ENCODE measurements at places on chromosomes 1 and 21.

DNA sequence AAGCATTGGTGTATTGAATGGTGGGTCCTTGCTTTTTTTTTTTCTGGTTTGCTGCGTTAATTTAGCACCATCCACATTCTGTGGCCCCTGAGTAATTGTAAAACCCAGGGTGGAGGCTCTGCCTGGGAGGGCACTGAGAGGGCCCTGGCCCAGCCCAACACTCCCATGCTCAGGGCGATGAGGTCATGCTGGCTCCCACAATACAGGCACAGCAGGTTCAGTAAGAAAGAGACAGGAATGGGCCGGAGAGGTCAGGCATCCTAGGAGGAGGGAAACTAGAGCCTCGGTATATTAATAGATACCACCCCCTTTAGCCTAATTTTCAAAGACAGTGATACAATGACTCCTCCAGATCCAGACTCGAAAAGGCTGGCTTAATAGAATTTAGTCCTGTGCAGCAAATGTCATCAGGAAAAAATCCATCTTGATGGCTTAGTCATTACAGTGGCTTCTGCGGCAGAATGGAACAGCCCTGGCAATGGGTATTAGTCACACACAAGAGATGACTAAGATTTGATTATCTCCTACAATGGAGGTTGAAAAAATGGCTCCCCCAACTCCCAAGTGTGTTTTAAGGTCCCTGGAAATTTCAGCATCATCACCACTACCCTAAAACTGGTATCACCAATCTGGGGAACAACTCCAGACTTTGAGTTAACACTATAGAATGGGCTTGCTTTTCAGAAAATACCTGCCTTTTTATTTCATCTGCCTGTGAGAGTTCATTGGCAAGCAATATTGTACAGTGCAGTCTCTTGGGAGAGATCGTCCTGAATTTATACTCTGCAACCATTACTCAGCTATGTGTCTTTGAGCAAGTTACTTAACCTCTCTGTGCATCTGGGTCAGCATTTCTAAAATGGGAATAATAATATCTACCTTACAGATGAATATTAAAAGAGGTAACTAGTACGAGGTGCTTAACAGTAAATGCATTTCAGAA is 43.9 kb upstream of the LYST start:
- DNase-seq, result peak; percentile 50

DNA sequence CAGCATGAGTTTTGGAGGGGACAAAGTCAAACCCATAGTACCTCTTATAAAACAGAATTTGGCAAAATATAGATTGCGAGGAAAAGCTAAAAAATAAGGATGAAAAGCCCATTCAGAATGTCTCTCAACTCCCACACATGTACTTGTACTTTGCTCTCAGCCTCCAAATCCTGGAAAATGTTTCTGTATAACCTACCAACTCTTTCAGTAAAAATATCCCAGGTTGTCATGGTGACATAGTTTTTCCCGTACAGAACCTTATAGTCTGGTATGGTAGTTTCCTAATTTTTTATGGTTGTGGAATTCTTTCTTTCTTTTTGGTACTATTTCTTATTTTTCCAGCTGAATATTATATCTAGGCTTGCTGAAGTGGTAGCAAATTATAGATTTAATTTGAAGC is 15.5 kb upstream of the RPS6KC1 start:
- no peak for DNase-seq

DNA sequence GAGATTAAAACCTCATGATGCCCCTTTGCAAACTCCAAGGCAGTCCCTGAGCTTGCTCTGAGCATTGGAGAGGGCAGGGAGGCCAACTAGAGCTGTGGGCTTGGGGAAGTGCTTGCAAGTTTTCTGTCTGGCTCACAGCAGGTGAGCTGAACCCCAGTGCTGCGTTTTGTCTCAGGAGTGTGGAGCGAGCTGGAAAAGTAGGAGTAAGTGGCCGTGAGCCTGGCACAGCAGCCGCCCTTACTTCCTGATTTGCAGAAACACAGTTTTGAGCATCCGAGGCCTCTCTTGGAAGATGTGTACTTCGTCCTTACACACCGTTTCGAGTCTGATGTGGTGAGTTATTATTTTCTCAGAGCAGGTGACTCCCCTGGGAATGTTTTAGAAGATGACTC is 221.2 kb upstream of the C1orf174 start:
- DNase-seq, result no peak

- no peak for DNase-seq
Observed at GRCh38 chr1:104629589-104629988, 879.9 kb downstream of the AMY1C start.

DNA sequence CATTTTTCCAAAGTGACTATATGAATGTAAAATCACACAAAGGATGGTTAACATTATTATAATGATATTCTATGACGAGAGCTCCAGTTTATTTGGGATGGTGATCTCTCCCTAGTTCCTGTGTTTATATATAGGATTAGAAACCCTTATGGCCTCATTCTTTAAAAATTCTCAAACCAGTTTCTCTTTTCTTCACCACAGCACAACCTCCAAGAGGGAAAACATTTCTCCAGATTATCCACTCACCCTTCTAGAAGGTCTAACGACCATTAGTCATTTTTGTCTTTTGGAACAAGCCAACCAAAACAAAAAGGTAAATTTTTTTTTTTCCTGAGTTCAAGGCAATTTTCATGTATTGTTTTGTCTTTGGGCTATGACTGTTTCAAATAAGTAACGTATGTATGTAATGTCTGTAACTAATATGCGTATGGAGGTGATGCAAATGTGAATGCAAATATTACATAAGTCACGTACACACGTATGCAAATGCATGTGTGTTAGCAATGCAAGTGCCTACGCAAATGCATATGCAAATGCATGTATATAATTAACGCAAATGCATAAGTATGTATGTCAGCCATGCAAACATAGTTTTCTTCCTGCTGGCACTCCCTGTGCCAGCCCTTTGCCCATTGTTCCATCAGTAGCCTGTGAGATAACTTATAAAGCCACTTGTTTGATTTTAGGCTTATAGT is 72.5 kb upstream of the MORC3 start:
- no peak for DNase-seq

GRCh38 chr21:31973402-31973944 is 100.7 kb downstream of the HUNK start:
- DNase-seq, result no peak

DNA sequence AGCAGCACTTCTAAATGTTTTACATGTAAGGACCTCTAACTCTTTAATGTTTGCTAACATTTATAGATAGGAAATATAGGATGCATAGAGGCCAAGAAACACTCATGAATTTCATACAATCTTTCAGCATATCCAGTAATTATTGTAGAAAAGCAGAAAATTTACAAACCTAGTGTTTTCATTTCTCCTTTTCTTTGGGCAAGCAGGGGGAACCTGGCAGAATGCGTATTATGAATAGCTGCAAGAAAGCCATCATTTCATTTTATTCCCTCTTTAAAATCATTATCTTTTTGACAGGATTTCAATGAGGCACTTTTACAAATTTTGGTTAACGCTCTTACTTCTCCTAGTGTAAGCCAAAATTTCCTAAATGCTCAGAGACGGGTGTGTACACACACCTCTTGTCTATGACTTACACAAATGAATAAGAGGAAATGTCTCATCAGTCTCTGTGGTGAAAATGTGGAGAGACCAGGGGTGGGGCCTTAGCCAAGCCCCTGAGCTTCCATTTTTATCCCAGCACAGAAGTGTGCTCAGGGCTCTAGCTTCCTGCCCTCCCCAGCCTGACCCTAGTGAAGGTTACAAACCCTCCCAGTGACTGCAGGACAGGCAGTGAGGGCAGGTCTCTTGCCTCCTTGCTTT is 91.6 kb downstream of the LRRC8C start:
- DNase-seq, result no peak

- no peak for DNase-seq
Observed at GRCh38 chr1:113681596-113682337, 77.5 kb downstream of the PHTF1 start.

GRCh38 chr1:18886003-18886335 is 16.4 kb downstream of the ALDH4A1 start:
- DNase-seq, result no peak

- DNase-seq, result no peak
Observed at GRCh38 chr1:47697616-47698335, 259.9 kb downstream of the FOXD2 start.

Measured in thyroid gland (tissue), 4 donors.